Activated CD8-positive, alpha-beta memory T cell treated with anti-CD3 and anti-CD28 coated beads for 48 hours (primary cell): ENCODE measurements at places on chromosomes 4 and X.

- DNase-seq: no peak
These were observed 1024.0 kb upstream of the SLIT2 start for GRCh38 chr4:19227701-19228100.

- DNase-seq: no peak
These were observed 8.4 kb downstream of the UBE2K start for GRCh38 chr4:39706334-39706733.

DNA sequence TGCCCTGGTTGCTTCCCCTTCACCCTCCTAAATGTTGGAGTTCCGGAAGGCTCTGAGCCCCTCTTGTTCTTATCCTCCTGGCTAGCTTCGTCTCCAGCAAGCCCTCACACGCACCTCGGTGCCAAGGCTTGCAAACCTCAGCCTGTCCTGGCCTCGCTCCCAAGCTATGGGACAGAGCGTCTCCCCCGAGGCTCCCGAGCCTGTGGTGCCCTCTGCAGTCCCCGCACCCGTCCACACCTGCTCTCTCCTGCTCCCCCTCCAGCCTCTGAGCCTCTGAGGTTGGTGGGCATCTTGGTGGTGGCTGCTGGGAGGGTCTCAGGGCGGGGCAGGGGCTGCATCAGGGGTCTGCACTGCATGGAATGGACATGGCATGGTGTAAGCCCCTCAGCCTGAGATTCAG is 63.2 kb downstream of the TRMT44 start:
- DNase-seq: no peak

DNA sequence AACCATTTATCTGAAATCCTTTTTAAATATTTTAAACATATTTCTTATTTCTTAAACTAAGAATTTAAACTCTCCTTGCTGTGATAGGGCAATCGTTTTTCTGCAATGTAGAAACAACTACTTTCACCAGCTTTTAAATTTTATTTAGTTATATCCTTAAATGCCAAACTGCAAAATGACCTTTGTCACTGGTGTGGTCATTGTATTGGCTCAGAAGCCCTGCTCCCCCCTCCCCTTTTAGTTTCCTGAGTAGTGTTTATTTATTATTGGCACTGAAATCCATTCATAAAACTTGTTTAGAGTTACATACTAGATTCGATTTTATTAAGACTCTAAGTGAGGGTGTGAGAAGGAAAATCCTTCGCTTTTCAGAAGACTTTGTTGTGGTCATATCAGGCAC is 23.0 kb downstream of the MAOA start:
- no peak for DNase-seq

DNA sequence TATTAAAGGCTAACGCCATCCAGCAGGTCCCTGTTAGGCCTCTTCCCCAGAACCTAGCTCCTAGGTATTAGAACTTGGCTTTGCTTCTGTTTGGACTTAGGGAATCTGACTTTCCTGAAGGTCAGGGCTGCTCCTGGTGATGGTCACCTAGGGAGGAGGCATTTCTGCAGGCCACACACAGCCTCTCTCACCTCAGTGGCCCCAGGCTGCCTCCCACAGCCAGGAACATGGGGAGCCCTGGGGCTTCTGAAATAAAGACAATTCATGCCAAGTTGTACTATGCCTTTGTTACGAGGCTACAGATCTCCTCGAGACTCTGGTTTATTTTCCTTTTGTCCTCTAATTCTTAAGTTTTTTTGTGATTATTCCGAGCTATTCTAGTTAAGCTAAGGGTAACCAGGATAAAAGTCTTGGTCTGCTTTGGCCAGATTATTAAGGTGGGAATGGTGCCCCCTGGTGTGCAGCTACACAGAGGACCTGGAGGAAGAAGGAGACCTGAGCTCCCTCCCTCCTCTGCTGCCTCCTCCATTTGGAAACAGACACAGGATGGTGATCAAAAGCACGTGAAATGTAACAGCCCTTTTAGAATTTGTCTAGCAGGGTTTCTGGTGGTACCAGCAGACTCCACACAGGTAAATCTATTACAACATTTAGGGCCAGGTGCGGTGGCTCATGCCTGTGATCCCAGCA is 131.0 kb downstream of the DCLK2 start:
- DNase-seq: no peak

DNA sequence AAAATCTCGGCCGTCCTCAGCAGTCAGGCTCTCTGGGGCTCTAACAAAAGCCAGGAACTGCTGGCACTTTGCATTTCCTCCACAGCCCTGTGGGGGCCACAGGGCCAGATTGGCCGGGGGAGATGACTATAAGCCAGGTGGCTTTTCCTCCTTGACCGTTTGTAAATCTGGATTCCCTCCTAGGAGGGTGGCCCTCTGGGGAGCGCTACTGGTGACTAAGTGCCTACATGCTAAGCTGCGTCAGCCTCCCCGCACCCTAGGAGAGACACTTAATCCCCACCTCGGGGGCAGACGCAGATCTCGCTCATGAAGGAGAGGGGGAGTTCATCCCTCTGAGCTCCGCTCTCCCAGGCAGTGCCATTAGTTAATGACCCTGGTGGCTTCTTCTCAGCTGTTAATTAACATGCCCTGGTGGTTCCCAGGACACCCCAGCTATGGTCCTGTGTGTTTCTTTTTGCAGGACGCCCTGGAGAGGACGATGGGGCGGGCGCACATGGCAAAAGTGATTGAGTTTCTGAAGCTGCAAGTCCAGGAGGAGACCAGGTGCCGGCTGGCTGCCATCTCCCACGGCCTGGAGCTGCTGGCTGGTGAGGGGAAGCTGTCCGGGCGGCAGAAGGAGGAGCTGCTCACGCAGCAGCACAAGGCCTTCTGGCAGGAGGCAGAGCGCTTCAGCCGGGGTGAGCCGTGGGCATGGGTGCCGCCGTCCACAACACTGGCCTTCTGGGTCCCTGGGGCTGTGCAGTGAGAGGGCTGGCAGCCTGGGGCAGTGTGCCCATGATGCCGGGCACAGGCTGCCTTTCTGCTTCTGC is 41.6 kb downstream of the EVC start:
- DNase-seq: no peak

DNA sequence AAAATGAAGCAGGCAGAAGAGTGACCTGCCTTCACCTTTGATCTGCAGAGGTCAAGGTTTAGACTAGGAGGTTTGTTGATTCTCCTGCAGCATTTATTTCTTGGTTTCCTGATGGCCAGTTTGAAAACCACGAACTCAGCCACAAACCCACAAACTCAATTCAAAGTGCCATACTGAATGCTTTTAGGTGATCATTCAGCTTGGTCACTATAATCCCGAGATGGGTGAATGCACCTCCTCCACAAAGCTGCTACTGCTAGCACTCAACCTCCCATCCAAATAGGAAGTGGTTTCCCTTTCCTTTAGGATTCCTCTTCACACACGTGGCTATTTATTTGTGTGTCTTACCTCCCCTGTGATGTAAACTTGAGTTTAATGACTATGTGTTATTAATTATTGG is 225.2 kb downstream of the MID1 start:
- no peak for DNase-seq

- no peak for DNase-seq
These were observed 475.4 kb upstream of the HS3ST1 start for GRCh38 chr4:11904117-11904535.

- DNase-seq: no peak
These were observed 168.9 kb downstream of the GPAT3 start for GRCh38 chr4:83704786-83705185.
